ENCODE measurements at places on chromosomes 13 and 19. TPM values are rescaled to one million over a fixed set of nuclear protein-coding genes. Genes with fewer than 3 reads are reported as not detected.
A peak's percentile ranks its signal among the peaks of the same experiment; 100 is the strongest.

GRCh38 chr13:42211704-42212464 lies 60.1 kb upstream of the AKAP11 start:
- no peak for DNase-seq

GRCh38 chr19:5621945-5622464 lies 571 bp downstream of the SAFB2 start:
- no peak for DNase-seq

- DNase-seq, result no peak
Measured at GRCh38 chr19:17953316-17953801, 13.5 kb upstream of the KCNN1 start.

DNA sequence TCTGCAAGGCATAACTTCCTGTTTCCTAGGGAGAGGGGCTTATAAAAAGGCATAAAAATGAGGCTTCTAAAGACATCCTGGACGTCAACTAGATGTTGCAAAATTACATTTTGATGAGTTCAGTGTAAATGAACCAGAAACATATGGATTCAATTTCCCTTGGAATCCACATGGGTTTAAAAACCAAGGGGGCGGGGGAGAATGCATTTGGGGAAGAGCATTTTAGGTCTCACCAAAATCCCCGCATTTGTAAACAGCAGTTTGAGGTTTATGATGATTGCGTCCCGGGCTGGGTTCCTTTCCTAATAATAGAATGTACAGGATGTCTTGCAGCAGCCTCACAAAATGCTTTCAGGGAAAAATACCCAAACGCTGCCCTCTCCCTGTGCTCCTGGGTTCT lies 407.8 kb downstream of the ZNF536 start:
- no peak for DNase-seq

GRCh38 chr13:20197361-20197834 lies 4.7 kb upstream of the GJB2 start:
- DNase-seq, result no peak

GRCh38 chr19:18173054-18173571 lies 500 bp upstream of the IFI30 start:
- peak; percentile 52 for DNase-seq

OR4F17 gene
- total RNA-seq, result not detected

RNF113B gene
- not detected for total RNA-seq

GTF2F1 gene
- 33.8 TPM for total RNA-seq
